GM23248 (cell line): ENCODE measurements at places on chromosomes 7 and 10.
A peak's percentile ranks its signal among the peaks of the same experiment; 100 is the strongest.

DNA sequence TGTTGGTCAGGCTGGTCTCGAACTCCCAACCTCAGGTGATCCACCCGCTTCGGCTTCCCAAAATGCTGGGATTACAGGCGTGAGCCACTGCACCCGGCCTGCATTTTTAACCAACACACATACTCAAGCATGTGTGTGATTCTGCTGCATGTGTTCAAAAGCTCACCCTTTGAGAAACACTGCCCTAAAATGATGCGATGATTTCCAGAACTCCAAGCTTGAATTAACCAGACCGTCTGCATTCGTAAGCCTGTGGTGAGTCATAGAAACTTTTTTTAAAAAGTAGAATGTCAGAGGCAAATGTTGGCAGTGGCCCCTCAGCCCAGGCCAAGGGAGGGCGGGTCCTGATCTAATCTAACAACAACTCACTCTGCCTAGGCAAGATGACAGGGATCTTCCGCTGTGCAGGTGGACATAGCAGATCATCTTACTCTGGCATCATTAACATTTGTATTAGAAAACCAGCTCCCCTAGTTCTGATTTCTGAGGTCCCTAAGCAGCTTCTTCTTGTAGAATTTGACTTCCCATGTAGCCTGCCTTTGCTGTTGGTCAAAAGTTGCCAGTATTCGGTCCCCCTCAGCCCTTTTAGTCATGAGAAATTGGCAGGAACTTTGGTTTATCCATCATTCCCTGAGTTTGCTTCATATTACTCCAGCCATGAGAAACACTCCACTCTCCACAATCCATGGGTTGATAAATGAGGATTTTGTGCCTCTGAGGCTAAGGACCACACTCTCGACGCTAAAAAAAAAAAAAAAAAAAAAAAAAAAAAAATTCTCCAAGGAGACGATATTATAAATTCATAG lies 190.4 kb downstream of the SKIDA1 start:
- peak; percentile 95 for DNase-seq

DNA sequence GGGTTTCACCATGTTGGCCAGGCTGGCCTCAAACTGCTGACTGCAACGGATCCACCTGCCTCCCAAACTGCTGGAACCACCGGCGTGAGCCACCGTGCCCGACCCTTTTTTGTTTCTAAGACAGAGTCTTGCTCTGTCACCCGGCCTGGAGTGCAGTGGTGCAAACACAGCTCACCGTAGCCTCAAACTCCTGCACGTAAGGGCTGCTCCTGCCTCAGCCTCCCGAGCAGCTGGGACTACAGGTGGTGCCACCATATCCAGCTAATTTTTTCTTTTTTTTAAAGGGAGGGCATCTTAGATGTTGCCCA lies 36.4 kb downstream of the ADAP1 start:
- no peak for DNase-seq

DNA sequence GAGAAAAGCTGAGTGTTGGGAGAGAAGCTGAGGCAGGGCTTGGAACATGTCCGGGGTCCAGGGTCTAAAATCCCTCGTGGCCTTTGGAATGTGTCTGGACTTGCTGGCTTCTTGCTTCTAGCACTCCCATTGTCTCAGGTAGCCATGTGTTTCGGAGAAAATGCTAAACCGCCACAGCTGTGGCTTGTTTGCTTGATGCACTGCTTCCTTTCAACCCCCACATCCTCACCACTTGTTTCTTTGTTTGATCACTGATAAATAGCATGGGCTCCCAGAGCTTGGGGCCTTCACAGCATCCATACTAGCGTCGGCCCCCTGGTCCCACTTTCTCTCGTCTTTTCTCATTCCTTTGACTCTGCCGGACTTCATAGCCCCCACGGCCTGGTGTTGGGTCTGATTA lies 102.7 kb downstream of the ANKRD26 start:
- no peak for DNase-seq

GRCh38 chr10:16408379-16408778 lies 28.4 kb upstream of the PTER start:
- DNase-seq = no peak

- DNase-seq = no peak
Observed at GRCh38 chr10:72690071-72690755, 1.7 kb upstream of the MCU start.

DNA sequence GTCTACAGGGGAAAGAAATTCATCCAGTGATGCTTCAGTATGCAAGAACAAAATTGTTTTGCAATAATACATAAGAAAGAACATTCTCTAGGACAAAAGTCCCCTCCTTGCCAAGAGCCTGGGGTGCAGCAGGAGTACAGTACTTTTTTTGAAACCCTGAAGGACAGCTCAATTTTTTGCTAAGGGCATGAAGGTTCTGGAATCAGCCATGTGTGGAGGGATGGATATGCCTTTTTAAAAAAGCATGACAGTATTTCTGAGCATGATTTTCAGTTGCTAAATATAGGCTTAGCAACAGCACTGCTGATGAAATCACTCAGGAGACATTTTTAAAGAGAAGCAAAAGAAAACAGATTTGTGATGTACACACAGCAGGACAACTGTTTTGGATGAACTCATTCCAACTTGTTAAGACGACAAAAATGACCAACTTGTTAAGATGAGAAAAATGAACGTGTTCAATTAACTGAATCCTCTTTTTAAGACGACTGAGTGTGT lies 39.3 kb downstream of the HBP1 start:
- DNase-seq = peak; percentile 51

DNA sequence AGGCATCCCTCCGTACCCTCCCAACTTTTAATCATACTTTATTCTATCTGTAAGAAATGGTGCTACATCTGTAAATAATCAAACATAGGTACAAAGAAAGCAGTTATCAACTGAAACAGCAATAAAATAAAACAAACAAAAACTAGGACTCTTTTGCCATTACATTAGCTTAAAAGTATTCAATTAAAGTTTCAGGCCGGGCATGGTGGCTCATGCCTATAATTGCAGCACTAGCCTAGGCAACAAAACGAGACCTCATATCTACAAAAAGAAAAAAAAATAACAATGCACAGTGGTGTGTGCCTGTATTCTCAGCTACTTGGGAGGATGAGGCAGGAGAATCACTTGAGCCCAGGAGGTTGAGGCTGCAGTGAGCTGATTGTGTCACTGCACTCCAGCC lies 161.9 kb downstream of the SGMS1 start:
- DNase-seq = no peak

- no peak for DNase-seq
Observed at GRCh38 chr10:34679177-34679576, 135.9 kb downstream of the PARD3 start.

DNA sequence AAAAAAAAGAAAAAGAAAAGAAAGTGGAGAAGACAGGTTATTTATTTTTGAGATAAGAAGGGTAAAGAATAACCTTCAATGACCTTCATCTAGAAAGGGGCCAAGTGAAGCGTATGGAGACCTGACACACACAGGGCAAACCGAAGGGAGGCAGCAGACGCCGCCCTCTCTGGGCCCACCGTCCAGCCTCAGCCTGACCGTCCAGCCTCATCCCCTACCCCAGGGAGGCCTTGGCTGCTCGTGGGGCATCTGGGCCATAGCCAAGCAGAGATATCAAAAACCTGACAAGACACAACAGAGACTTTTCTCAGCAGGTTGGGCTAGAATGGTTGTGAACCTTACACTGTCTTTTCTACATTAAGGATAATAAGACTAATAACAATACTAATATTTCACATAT lies 10.9 kb downstream of the PRKAG2 start:
- DNase-seq = no peak

GRCh38 chr10:35056133-35056532 lies 34.0 kb downstream of the CUL2 start:
- no peak for DNase-seq
